ENCODE measurements at places on chromosomes 13 and 19.

DNA sequence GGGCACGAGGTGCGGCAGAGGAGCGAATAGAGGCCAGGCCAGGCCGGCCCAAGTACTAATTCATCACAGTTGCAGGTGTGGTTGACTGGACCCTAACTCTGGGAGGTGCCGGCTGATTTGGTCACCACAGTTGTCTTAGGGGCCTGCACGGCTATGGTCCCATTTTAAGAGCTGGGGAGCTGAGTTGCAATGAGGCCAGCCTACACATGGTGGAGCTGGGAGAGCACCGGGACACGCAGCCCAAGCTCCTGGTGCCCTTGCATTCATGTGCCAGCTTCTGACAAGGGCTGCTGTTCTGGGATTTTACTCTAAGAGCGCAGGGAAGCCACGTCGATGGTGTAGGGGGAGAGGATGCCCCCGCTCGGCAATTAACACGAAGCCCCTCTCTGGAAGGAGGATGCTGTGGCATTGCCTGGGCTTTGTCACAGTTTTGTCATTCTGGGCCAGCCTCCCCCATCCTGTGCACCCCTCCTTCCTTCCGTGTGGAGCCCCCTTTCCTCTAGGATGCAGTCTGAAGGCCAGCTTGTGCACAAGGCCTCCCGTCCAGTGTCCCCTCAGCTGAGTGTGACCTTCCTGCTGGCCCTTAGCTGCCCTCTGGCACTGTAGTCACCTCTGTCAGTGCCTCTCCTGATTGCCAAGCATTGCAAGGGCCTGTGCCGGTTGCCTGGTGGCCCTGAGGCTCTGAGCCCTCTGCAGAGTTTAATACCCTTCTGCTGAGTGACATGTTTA lies 109.4 kb upstream of the C1QTNF9B start:
- DNase-seq = no peak

DNA sequence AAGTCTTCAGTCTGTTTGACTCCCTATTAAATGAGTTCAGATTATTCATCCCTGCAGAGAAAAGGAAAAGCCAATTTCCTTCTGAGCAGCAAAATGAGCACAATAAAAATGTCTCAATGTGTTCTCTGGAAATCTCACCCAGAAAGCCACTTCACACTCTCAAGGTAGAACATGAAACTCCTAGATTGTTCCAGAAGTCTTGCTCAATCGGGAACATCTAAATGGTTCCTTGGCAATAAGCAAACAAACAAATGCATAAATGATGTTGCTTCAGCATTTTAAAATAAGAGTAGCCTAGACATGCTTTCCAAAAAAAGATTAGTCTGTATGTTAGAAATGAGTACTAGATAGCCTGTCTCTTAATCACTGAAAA lies 59.7 kb upstream of the TNFRSF19 start:
- DNase-seq = no peak

DNA sequence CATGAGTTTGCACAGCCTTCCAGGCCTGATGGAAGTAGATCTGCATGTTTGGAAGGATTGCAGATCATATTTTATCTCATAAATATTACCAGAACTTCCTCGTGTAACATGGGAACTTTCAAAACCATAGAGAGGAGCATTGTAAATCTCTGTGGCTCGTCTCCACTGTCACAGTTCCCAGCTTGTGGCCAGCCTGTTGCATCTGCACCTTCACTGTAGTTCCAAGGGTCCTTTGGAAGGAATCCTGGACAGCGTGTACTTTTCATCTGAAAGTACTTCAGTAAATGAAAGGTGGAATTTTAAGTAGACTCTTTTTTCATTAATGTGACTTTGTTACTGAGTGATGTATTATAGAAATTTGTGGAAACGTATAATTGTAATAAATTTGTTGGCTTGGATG lies 105.4 kb downstream of the ATP11A start:
- DNase-seq = no peak

GRCh38 chr13:98315466-98315865 lies 138.4 kb upstream of the RNF113B start:
- DNase-seq = no peak

DNA sequence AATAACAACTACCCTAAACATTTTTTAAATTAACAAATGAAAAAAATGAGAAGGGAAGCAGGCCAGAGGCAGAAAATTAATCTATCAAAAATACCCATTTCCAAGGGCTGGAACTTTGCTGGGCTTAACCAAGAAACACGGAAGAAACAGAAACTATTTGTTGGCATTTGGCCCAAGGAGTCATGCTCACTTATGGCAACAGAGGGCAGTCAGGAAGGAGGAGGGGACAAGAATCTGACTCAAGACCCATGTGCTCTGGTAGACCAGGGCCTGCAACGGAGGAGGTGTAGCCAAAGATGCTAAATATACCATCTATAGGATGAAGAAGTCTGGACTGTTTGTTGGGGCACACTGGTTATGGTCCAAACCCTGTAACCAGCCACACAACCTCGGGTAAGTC lies 496.7 kb downstream of the COG6 start:
- DNase-seq = no peak

- peak; percentile 34 for DNase-seq
These were observed 12.1 kb downstream of the SLC5A5 start for GRCh38 chr19:17883627-17884410.

- DNase-seq = no peak
These were observed 183.4 kb upstream of the RFC3 start for GRCh38 chr13:33634546-33634982.

GRCh38 chr19:19385896-19386869 lies 19.3 kb upstream of the GATAD2A start:
- peak; percentile 50 for DNase-seq

GRCh38 chr19:55699221-55699620 lies 24.2 kb downstream of the EPN1 start:
- no peak for DNase-seq

DNA sequence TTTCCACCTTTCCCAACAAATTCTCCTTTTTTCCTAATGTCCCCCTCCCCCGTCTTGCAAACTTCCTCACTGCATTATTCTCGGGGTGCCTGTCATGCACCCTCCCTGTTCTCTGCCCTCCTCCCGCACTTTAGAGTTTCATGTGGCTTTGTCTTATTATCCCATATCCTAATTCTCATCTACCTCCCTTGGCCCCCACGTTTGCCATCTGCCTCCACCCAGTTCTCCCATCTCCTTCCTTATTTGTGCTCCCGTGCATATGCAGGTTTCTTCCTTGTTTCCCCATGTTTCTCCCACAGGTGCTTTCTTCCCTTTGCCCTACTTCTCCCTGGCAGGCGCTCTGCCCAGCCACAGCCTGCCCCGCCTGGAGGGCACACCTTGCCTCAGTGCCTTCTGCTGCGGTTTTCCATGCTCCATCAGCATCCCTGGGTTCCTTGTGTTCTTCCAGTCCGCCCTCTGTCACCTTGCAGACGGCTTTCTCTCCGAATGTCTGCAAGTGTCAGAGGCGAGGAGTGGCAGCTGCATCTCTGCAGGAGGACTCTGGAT lies 1.5 kb downstream of the SPATA13 start:
- peak; percentile 70 for DNase-seq

GRCh38 chr19:11125994-11126685 lies 29.4 kb downstream of the SPC24 start:
- DNase-seq = peak; percentile 64

DNA sequence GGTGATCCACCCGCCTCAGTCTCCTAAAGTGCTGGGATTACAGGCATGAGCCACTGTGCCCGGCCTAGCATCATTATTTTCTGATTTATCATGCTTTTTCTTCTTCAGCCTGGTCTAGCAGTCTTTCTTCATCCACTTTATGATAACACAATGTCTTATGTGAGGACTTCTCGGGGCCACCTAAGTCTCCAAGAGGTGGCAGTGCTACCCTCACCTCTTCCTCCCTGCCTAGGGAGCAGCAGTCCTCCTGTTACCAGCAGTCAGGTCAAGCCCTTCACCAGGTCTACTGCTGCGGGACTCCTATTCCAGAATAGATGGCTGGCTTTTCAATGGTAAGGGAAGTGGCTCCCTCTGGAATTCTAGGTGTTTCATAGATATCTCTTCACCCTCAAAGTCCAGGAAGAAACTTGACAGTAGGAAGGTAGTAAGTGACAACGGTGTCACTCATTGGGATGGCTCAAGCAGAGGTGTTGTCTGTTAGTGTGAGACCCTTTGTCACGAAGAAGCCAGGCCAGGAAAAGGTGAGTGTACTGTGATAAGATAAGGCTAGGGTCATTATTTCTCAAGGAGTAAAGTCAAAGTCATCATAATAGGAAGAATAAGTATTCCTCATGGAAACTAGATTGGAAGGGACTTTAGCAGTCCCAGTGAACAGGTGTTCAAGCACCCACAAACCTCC lies 164.0 kb downstream of the KLF5 start:
- DNase-seq = no peak

- peak; percentile 73 for DNase-seq
These were observed at the start of gene EHD2 for GRCh38 chr19:47713046-47714021. Gene EHD2, plus strand, starts transcription at chr19:47713422. Its CDS starts 3,191 bp downstream, at chr19:47716613.

DNA sequence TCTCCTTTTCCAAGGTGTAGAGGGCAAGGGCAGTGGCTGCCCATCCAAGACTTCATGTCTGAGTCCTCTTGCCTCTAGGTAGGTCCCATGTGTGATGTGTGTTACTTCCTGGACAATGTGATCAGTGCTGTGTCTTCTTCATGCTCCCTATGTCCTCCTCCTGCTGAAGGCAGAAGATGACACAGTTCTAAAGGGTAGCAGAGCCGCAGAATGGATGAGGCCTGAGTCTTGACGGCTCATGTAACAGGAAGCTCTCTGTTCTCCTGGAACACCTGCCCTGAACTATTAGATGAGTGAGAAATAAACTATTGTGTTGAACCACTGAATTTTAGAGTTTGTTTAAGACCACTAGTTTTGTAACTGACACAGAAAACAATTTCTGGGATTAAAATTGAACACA lies 165.9 kb downstream of the NDFIP2 start:
- no peak for DNase-seq

GRCh38 chr13:111153977-111154332 lies 38.8 kb downstream of the ARHGEF7 start:
- peak; percentile 44 for DNase-seq

DNA sequence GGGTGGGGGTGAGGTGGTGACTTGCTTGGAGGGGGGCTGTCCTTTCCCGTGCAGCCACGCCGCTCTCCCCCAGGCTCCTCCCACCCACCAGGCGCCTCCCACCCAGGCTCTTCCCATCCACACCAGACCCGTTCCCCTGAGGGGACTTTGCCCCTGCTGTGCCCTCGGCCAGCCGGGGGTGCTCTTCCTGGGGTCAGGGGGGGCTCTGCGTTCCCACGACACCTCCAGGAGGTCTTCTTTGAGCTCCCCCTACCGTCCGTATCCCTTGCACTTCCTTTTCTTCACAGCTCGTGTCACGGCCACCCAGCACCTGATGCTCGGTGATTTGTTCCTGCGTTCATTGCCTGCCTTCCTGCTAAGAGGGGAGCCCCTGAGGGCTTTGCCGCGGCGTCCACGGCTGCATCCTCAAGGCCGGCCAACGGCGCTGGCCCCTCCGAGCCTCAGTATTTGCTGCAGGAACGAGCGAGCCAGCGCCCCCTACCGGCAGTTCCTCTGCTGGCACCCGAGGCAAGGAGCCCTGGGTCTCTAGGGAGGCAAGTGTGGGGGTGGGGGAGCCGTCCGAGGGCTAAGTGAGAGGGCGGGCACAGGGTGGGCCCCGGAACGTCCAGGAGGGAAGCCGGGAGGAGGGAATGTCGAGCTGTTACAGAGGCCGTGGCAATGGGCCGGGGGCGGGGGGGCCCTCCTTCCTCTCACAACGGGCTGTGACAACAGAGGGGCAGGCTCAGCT lies 11.8 kb downstream of the LRRC4B start:
- no peak for DNase-seq

- DNase-seq = peak; percentile 41
These were observed 1.2 kb downstream of the ITPKC start for GRCh38 chr19:40717880-40718773.

- no peak for DNase-seq
These were observed 43.8 kb downstream of the COG6 start for GRCh38 chr13:39699274-39699673.

- DNase-seq = no peak
These were observed 54.0 kb upstream of the TNFRSF19 start for GRCh38 chr13:23516190-23516589.

DNA sequence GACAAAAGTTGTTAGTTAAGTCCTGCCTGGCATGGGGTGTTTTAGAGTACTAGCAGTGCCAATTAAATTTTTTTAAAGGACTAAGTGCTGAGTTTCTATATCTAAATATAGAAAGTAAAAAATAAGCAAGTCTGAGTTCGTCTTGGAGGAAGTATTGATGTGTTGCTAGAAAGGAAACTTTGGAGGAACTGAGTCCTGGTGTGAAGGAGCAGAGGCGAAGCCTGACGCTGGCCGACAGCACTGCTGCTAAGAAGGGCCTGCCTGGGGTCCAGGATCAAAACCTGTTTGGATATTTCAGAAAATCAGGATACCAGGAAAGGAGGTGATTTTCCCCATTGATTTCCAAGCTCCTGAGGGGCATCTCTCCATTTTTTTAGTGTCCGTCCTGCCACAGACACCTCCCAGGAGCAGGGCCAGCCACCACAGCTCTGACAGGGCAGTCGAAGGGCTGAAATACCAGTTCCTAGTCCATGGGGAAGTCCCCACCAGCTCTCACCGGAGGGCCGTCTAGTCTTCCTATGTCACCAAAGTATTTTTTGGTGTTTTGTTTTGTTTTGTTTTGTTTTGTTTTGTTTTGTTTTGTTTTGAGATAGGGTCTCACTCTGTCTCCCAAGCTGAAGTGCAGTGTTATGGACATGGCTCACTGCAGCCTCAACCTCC lies 38.2 kb upstream of the NPAS1 start:
- no peak for DNase-seq

DNA sequence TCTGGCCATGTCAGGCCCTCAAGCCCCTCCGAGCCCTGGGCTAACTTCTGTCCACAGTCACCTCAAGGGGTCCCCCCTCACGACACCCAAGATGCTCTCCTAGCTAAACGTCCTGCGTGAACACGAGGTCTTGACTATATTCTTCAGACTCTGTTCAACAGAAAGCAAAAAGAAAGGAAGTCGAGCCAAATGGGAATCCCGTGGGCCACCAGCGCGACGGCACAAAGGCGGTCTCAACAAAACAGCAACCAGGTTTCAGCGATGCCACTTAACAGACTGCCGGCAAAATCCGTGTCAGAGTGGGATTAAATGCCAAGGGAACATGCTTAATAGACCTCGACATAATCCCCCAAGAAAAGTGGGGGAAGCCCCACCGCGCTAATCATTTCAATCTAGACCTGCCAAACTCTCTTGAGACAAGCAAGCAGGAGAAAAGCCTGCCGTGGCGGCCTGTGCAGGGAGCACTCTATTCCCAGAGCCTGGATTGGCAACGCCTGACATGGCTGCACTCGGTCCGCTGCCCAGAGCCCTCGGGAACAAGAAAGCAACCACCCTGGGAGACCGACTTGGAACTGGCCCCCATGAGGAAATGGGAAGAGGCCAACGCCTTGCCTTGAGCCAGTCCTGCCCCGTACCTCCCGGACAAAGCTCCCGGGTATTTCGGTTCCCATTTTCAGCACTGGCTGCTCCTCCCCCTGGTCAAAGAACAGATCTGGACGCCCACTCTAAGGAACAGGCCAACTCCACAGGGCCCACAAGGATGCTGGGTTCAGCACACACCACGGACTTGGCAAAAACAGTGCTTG lies 16.0 kb downstream of the ZC3H4 start:
- no peak for DNase-seq

All from PC-9 (cell line).